Activated naive CD8-positive, alpha-beta T cell treated with anti-CD3 and anti-CD28 coated beads, Interleukin-2, amount 10 ng/mL, durations not matched to agents 7 days and 5 days (primary cell): ENCODE measurements at places on chromosomes 5 and 9. TPM values are rescaled to one million over a fixed set of nuclear protein-coding genes. Genes with fewer than 3 reads are reported as not detected.

- no peak for DNase-seq
These were observed 224.8 kb downstream of the PSAT1 start for GRCh38 chr9:78521680-78522079.

SPATA31E1 gene
- not detected for total RNA-seq

GRCh38 chr5:36462295-36463021 lies 143.9 kb upstream of the SLC1A3 start:
- no peak for DNase-seq

SLC36A2 gene
- not detected for total RNA-seq

GRCh38 chr5:142743592-142744441 lies 26.4 kb upstream of the ARHGAP26 start:
- DNase-seq, result no peak

BARHL1 gene
- not detected for total RNA-seq

DNA sequence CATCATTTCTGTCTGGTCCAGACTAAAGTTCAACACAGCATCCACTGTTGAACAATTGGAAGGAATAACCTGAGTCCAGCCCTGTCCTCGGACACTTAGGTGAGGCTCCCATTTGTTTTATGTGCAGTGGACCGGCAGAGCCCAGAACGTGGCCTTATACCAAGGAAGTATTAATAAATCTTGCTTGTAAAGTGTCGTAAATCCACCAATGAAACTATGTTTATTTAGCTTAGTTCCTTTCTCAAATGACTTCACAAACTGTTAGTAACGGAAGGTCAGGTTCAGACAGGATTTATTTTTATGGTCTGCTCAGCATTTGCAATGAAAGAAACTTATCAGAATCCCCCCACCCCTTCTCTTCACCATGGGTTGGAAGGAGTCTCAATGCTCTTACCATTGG lies 149.5 kb downstream of the PCSK1 start:
- DNase-seq, result no peak

DNA sequence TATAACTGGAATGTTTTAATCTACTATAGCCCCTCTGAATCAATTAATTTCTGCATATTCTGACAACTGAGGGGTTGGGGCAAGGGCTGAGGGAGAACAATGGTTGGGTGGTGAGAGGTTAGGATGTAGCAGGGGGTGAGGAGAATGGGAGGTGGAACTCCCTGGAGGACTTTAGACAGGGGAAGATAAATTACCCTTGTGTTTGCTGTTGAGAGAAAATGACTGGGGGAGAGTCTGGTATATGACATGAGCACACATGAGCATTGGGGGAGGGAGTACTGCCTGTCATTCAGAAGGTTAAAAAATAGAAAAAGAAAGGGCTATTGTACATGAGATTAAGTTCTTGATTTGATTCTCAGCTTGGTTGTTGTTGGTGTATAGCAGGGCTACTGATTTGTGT lies 37.2 kb upstream of the PAPPA start:
- no peak for DNase-seq
